ENCODE measurements at places on chromosomes 12 and 14.
A peak's percentile ranks its signal among the peaks of the same experiment; 100 is the strongest.

GRCh38 chr12:86710109-86710508, 453.9 kb upstream of the MGAT4C start:
- DNase-seq = no peak

DNA sequence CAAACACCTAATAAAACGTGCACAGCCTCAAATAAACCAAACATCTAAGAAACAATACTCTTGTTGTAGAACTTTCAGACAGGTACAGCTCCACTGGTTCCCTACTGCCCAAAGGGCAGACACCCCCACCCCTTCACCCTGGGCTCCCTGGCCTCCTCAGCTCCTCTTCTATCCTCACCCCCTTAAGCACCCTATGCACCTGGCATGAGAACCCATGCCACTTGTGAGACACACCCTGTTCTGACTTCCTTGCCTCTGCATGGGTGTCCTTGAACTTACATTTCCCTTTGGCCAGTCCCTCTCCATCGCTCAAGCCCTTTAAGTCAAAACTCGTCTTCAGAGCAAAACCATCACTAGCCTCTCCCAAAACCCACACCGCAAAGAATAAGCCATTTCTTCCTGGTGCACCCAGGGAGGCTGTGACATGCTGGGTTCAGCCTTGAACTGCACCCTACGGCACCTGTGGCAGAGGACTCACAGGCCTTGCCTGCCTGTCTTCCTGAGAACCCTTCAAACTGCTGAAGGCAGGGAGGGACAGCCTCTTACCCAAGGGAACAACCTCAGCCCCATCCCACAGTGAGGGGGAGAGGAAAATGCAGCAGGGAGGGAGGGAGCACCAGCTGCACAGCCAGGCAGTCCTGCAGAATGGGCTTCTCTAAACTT, 12.6 kb upstream of the ACTR6 start:
- DNase-seq = no peak

GRCh38 chr14:77099425-77100167, 1.5 kb downstream of the CIPC start:
- DNase-seq = peak; percentile 11

DNA sequence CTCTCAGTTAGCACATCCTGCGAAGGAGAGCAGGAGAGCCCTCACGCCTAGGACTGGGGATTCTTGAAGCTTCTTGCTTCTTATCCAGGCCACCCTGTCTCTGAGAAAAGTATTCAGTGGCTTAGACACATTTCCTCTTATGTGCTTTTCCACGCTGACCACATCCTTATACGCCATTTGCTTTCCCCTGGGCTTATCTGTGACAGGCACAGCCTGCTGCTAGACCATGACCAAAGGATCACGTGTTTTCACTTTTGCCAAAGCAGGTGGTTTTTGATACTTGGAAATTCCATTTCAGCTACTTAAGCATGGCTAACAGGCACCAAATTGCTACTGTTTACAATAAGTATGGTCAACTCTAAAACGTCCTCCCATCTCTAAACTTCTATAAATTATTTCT, 587.4 kb downstream of the AACS start:
- DNase-seq = no peak

DNA sequence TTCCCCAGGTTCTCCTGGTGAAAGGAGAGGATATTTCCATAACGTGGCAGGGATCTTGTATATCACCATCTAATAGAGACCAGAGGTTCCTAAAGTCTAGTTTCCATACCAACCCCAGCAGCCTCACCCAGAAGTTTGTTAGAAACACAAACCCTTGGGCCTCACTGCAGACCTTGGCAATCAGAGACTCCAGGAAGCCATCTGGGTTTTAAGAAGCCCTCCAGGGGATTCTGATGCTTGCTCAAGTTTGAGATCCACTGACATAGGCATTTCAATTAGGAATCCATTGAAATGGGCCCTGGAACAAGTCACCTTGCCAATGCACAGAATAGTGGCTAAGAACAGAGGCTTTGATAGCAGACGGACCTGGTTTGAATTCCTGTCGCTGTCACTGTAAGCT, 2.2 kb upstream of the CMKLR1 start:
- no peak for DNase-seq

DNA sequence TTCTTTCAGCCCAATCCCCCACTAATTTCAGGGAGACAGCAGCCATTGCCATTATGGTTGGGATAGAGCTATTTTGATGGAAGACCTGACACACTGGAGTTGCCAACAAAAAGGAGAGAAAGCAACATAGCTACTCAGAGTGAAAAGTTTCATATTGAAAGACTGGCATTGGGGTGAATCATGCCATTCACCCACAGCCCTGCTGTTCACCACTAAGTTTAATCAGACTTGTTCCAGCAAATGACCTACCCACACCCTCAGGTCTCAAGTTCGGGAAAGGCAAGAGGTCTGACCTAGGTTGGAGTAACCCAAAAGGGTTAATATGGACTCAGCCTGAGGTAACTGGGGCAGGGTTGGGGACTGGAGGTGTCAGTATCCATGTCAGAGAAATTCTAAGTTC, 169.2 kb downstream of the PAWR start:
- DNase-seq = no peak

DNA sequence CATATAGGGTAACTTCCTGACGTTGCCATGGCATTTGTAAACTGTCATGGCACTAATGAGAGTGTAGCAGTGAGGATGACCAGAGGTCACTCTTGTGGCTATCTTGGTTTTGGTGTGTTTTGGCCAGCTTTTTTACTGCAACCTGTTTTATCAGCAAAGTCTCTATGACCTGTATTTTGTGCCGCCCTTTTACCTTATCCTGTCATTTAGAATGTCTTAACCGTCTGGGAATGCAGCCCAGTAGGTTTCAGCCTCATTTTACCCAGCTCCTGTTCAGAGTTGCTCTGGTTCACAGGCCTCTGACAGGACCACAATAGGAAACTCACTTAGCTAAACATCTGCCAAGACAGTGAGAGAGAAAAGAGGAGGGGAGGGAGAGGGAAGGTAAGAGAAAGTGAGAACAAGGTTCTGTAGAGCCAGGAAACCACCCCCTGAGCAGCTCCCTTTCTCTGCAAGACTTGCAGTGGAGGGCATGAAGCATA, 64.8 kb upstream of the PLEKHG3 start:
- DNase-seq = no peak

- no peak for DNase-seq
Measured at GRCh38 chr12:2138871-2139308, 86.1 kb downstream of the CACNA1C start.

GRCh38 chr14:23168246-23168645, 15.2 kb downstream of the SLC7A8 start:
- DNase-seq = no peak

GRCh38 chr12:32534698-32535097, 135.3 kb downstream of the FGD4 start:
- DNase-seq = no peak

DNA sequence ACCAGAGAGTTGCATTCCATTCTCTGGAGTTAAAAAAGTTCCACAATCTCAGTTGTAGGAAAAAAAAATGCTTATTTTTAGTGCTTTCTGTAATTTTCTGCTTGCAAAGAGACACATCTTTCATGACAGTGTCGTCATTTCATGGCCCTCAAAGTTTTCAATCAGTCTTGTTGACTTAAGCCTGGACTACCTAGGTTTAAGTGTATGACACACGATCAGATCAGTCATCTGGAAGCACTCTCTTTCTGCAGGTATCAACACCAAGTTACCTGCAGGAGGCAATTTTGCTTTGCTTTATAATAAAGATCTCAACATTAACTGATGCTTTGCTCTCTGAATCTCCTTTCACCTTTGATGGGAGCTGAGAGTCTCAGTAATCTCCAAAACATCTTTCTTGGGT, 251.6 kb downstream of the BCAT1 start:
- no peak for DNase-seq

DNA sequence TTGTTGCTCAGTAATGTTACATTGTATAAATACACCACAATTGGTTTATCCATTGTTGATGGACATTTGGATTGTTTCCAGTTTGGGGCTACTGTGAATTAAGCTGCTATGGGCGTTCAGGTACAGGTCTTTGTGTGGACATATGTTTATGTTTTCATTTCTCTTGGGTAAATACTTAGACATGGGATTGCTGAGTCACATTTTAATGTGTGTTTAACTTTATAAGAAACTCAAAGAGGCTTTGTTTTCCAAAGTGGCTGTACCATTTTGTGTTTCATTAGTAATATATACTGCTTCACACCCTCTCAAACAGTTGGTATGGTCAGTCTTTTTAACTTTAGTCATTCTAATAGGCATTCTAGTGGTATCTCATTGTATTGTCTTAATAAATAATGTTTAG, 225.0 kb downstream of the SPTSSA start:
- DNase-seq = no peak

GRCh38 chr14:102898776-102899515, 23.5 kb upstream of the AMN start:
- no peak for DNase-seq

DNA sequence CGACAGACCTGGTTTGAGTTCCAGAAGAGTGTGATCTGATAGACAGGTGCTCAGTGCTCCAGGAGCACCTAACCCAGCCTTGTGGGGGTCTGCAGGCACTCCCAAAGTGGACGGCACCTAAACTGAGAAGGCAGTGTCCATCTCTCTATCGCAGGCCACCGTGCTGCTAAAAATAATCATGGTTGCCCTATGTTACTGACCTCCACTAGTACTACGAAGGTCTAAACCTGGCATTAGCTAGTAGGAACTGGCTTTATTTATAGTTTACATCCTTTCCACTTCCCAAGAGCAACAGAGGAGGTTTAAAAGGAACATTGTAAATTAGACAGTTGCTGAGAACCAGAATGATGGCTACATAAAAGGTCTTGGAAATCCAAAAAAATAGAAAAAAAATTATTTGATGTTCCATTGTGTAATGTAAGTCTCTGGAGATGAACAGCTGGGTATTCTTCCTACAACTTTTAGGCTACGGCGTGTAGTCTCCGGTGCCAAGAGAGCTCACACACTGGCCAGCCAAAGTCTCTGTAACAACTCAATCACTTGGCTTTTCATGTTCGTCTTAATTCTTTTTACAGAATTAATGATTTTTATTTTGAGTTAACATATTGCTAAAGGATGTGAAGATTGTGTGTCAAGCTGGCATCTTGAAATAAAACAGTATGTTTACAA, 27.3 kb downstream of the PPFIBP1 start:
- no peak for DNase-seq

DNA sequence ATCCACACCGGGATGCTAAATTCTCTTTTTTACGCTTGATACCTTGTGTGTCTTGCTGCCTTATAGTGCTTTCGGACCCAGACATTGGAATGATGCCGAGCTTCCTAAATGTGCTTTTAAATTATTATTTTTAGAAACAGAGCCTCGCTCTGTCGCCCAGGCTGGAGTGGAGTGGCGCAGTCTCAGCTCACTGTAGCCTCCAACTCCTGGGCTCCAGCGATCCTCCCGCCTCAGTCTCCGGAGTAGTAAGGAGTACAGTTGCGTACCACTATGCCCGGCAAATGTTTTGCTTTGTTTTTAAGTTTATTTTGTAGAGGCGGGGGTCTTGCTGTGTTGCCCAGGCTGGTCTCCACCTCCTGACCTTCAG, 489 bp upstream of the EML5 start:
- DNase-seq = no peak

DNA sequence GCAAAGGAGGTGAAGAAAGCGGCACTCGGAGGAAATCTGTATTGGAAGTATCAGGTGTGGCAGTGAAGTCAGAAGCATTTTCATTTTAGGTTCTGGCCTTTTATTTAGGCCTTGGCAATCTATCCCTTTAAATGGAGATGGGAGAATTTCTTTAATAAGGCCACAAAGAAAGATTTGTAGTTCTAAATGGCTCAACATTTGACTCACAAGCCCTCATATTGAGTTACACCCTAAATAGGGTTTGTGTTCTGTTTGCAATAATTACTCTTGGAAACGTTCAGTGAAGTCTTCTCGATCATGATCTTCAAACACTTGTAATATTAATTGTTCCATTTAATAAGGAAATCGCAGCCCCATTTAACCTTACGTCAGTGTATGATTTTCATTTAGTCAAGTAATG, 25.3 kb upstream of the TMEM260 start:
- no peak for DNase-seq

GRCh38 chr12:29032446-29032845, 116.6 kb upstream of the FAR2 start:
- DNase-seq = no peak

- DNase-seq = no peak
Measured at GRCh38 chr14:44657696-44658388, 150.8 kb upstream of the FSCB start.

DNA sequence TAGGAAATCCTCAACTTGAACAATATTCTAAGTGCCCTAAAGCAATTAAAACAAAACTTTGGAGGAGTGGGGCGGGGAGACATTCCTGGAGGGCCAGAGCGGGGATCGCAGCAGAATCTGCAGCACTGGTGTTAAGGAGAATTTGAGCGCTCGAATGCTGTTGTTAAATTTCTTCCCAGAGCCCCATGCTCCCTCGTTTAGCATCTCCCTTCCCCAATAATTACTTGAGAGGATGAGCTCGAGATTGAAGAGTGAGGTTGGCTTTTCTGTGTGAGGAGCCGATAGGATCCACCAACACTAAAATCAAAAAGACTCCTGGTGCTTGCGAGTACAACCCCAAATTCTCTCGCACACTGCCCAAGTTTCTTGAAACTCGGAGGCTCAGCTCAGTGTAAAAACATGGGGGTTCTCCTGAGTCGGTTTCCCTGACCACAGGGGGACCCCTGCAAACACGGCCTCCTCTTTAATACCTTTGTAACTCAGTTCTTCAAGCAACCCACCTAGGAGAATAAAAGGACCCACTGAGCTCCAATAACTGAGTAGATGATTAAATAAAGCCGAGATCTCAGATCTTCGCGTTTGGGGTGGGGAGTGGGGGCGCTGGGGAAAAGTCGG, 10.2 kb upstream of the FOXG1 start:
- DNase-seq = no peak

- DNase-seq = no peak
Measured at GRCh38 chr12:6328045-6328779, 13.7 kb downstream of the TNFRSF1A start.

- no peak for DNase-seq
Measured at GRCh38 chr14:54105406-54105805, 148.8 kb upstream of the BMP4 start.

DNA sequence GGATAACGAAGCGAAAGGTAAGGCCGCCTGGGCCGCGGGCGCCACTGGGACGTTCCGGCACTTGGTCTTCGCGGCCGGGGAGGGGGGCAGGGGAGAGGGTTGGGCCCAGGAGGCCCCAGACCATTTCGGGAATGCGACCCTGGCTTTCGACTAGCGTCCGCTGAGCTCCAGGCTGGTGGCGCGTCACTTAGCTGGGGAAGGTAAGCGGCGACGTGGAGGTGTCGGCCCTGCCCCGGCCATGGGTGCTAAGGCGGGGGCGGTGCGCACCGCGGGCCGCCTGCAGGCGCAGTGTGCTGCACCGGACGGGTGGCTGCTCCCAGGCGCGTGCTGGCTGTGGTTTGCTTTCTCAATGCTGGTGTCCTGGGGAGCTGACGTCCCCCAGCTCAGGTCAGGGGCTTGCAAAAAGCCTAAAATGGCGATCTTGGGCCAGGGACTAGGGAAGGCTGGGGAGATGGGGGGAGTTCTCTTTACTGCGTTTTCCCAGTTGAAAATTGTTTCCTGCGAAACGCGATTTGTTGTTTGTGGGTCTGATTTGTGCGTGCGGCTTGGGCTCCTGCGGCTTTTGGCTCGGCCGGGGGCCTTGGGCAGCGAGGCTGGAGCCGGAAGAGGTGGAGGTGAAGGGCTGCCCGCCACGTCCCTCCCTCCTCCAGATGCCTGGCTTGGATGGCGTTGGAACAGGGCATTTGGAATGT, 1.2 kb downstream of the HOXC10 start:
- DNase-seq = no peak
